ENCODE measurements at places on chromosomes 5 and 9.

DNA sequence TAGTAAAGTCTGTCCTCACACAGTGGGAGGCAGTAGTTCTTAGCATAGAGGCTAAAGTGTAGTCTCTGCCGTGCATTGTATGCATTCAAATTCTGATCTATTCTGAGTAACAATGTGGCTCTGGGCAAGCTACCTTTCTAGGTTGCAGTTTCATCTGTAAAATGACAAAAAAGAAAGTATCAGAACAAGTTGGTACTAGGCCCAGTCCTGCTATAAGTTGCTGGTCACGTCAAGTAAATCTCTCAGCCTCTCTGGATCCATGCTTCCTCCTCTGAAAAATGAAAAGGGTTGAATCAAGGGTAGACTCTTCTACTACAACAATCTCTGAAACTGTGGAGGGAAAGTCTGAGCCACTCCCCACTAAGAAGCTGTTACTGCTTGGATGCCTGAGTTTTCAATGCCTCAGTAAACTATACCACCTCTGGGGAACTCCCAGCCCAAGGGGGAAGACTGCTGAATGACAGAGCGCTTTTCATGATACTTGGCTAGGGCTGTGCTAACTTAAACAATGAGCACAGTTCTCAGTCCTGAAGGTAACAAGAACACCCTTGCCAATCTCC is 34.5 kb upstream of the SPARC start:
- DNase-seq, result no peak

GRCh38 chr5:73122875-73123810 is 2.8 kb downstream of the TMEM171 start:
- DNase-seq, result no peak

GRCh38 chr9:136711751-136712689 is at the start of gene DIPK1B:
Gene DIPK1B (plus strand): TSS chr9:136712572. CDS start chr9:136712666, 94 bp downstream.
- no peak for DNase-seq

DNA sequence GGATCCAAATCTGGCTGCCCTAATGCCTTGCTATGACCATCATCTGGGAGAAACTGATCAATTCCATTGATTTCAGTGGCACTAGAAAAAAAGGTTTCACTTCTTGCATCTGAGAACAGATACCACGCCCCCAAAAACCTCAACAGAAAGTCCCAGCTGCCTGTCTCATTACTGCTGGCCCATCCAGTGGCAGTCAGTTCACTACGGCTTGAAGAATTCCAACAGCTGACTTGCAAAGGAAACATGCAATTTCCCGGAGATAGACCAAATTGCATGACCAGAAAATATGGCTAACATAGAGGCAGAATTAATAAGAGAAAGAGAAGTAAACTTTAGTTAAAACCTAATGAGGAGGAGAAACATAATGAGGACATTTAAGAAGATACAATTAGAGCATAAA is 48.6 kb downstream of the UGCG start:
- DNase-seq, result no peak

- DNase-seq, result peak; percentile 56
Measured at GRCh38 chr5:115575167-115576070, 26.9 kb downstream of the TICAM2 start.

DNA sequence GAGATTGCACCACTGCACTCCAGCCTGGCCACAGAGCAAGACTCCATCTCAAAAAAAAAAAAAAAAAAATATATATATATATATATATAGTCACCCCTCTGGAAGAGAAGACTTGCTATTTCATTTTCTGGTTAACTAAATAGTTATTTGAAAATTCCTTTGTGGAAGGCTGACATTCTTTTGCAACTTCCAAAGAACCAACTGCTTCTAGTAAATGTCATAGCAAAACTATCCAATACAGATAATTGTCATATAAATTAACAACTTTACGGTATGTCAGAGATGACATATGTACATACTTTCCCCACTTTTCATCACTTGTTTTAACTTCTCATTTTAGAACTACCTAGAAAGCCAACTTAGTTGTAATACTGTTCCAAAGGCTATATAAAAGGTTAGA is 50.9 kb downstream of the PRUNE2 start:
- DNase-seq, result no peak

- DNase-seq, result no peak
Measured at GRCh38 chr5:757346-757930, 27.1 kb downstream of the ZDHHC11B start.

DNA sequence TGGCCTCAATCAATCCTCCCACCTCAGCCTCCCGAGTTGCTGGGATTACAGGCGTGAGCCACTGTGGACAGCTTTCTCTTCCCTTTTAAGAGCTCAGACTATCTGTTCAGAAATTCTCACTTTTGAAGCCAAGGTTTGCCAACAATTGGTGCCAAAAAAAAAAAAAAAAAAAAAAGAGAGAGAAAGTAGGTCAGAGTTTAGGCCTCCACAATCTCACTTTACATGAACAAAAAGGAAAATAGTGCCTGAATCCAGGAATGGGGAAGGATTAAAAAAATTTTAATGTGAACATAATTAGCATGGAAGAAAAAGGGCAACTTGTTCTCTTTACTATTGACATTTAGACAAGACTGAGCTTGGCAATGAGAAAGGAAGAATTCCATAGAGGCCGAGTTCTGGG is 94.1 kb downstream of the NSG2 start:
- no peak for DNase-seq

DNA sequence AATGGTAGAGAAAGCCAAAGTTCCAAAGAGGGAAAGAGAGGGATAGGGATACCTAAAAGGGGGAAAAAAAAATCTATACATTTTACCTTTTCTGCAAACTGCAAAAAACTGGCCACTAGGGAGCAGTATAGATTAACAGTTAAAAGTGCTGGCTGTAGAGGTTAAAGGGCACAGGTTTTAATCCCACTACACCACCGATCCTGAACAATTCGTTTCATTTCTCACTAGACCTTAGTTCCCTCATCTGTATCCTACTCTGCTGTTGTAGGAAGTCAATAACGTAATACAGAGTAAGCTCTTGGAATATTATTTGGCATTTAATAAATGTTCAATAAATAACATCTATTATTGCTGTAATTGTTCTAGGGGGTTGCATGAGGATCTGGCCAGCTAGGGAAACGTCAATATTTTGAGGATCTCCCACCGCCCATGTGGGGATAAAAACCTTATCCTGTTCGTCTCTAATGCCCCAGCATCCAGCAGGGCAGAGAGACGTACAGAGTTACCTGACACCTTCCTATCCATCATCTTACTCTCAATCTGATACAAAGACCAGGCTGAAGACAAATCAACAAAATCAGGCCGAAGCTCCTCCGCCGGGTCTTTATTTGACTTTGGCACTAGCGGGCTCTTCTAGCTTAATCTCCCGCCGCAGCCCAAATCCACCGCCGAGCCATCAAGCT is 757 bp downstream of the CDC26 start:
- DNase-seq, result peak; percentile 84

- no peak for DNase-seq
Measured at GRCh38 chr5:42381973-42382372, 41.3 kb upstream of the GHR start.

DNA sequence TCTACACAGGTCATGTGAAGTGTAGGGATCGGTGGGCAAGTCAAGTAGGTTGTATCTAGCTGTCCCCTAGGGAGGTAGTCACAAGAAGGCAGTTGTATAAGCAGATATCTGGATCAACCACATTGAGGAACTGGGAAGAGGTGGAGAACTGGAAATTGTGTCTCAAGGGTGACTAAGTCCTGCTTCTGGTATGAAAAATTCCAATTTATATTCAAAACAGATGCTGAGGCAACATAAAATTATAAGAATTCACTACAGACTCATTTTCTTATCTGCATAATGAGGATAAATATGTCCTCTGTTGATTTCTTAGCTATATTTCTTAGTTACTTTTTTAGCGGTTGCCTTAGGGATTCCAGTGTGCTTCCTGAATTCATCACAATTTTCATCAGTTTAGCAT is 46.8 kb downstream of the GALNT12 start:
- no peak for DNase-seq

- no peak for DNase-seq
Measured at GRCh38 chr5:128212191-128212806, 128.7 kb downstream of the SLC12A2 start.

DNA sequence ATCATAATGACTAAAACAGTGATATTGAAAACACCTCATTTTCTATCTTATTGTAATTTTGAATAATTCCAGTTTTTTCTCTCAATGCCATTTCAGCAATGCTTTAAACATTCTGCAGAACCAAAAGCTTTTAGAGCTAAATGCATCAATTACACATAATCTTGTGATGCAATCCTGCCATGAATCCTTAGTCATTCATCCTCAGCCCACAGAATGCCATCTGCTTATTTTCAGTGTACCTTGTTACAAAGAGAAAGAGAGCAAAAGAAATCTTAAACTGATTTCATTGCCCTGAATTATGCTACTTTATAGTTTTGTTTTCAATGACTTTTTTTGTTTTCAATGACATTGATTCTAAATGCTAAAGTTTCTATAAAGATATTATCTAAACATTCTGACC is 1234.8 kb upstream of the C9orf72 start:
- peak; percentile 15 for DNase-seq

DNA sequence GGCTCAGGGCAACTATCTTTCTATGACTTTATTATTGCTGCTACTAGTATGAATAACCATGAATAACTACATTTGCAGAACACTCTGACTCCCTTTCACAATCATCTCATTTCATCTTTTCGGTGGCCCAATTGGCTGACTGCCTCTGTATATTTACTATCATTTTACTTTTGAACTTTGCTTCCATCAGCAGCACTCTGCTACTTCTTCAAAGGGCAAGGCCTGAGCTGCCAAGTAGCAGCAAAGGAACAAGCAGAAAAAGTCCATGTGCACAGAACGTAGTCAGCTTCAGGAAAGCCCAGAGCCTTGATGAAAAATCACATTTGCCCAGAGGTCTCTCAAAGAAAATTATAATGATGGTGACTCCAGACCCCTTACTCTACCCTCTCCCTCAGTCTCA is 214.5 kb upstream of the PUM3 start:
- no peak for DNase-seq

DNA sequence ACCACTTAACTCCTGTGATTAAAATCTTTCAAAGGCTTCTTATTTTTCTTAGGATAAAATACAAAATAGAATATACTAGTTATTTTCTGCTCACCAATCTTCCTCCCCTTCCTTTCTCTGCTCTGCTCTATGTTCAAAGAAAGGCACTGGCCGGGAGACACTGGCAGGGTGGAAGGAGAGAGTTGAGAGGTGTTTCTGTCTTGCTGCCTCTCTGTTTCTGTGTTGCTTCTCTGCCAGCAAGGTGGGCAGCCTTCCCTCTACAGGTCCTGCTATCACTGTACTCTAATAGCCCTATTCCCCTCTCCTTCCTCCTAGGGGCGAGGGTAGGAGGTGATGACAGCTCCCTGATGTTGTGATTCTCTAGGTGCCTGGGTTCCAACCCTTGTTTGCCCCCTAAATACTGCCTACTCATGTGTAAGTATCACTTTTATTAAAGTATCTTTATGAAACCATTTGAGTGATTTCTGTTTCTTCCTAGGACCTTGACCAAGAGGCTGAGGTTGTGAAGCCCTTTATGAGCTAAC is 515.1 kb downstream of the TLE4 start:
- no peak for DNase-seq

DNA sequence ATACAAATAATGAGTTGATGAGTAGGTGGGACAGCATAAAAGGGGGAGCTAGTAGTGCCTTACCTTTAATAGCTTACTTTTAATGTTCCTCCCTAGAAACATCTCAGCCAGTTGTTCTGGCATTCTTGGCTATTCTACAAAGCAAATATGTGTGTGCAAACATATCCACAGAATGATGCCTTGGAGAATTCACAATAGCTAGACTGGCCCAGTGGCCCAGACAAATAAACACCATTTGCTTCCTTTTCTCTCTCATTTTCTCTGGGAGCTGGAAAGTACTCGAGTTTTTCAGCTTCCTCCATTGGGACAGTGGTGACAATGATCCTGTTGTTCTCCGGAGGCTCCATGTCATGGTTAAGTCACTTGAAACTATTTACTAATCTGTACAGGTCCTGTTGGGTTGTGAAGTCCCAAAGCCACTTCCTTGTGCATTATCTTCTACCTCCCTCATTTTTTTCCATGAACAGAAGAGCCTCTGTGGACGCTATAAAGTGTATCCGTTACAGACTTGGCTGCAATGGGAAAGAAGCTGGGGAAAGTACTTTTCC is 122.9 kb downstream of the DMAC1 start:
- DNase-seq, result no peak

- DNase-seq, result no peak
Measured at GRCh38 chr9:6551136-6551535, 94.4 kb downstream of the GLDC start.

DNA sequence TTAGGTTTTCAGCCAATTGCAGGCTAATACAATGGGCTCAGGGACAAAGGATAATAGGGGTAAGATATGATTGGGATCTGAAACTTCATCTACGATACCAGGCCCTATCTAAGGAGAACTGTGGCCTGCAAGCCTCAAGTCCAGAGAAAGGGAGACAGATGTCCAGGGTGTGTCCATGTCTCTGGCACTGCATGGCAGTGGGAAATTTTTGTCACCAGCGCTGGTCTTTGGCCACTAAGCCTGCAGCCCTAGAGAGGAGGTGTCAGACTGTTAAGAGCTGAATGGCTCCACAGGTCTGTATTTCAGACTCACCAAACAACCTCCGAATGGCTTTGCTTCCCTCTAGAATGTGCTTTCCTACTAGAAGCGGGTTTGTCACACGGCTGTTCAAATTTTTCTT is 6.6 kb upstream of the CNOT6 start:
- no peak for DNase-seq

GRCh38 chr5:146620669-146621051 is 104.7 kb upstream of the GPR151 start:
- DNase-seq, result no peak

DNA sequence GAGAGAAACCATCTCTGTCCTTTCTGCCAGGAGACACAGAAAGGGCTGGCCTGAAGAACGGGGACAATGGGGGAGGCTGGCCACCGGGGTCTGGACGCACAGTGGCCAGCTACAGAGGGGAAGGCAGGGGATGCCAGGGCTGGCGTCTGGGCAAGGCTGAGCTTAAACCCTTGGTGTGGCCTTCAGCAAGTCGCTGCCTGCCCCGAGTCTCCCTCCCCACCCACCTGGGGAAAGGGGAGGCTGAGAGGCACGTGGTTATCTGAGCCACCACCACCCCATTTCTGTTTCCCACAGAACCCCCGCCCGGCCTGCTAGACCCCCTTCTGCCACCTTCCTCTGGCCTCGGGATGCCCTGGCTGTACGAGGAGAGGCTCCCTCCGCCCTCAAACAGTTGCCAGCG is 115.3 kb downstream of the VAV2 start:
- no peak for DNase-seq

DNA sequence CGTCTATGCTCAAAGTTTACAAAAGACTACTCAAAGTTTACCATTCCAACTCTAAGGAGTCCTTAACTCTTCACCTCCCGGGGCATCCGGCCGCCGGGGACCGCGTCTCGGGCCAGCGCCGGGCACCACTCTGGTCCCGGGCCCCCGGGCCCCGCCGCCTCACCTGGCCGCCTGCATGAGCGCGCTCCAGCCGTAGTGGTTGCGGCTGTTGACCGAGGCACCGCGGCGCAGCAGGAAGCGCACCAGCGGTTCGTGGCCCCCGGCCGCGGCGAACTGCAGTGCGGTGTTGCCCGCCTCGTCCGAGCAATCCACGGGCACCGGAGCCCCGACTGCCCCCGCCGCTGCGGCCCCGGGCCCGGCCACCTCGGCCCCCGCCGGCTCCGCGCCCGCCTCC is 388 bp downstream of the ANKS6 start:
- no peak for DNase-seq
